ENCODE measurements at places on chromosomes 6 and 20.
A peak's percentile ranks its signal among the peaks of the same experiment; 100 is the strongest.

DNA sequence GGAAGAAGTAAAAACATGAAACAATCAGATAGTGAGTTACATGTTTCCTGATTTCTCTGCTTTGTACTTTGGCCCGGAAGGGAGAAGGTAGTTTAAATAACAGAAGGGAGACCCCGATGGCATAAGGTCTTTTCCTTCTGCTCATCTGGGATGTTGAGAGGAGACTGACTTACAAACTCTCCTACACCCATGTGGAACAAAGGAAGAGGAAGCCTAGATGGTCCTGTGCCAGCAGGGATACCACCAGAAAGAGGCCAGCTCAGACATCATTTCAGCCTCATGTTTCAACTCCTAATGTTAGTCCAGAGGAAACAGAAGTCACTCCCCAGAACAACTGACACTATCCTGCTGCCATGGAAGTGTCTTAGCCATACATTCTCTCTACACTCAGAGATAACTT lies 250.7 kb upstream of the NOX3 start:
- no peak for DNase-seq

DNA sequence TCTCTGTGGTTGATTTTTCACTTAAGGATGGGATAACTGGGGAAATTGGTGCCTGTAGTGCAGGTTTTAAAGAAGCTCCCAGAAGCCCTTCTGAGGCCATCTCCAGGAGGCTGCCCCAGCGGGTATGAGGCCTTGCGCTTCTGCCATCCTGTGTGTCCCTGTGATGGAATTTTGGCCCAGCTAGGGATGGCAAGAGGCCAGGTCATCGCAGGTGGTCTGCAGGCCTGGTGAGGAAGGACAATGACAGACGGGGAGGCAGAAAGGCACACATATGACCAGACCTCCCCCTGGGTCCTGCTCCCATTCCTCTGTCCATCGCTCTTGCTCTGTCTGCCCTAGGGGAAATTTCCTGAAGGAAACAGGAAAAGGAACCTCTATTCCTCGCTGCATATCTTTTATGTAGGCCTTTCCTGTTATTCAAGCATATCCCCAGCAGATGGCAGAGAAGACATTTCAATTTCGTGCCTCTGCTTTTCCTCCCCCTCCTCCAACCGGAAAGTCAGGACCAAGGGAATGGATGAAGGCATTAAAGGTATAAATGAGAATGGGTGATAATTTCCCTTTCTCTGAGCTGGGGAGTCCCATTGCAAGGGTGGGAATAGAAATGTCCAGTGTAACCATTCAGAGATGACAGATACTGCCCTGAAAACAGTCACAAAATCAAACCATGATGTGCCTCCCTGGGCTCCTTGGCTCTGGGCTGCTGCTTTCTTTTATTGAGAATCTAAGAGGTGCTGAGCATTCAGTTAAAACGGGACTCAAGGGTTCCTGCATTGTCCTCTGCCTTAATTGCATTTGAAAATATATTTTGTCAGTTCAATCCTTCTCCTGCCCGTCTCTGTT lies 17.6 kb upstream of the HLA-F start:
- DNase-seq = peak; percentile 33

GRCh38 chr20:44990957-44991356 lies 24.6 kb downstream of the STK4 start:
- DNase-seq = no peak

GRCh38 chr20:36856691-36857635 lies 19.0 kb upstream of the TLDC2 start:
- no peak for DNase-seq

GRCh38 chr6:67880939-67881705 lies 754.0 kb upstream of the ADGRB3 start:
- no peak for DNase-seq

- no peak for DNase-seq
Measured at GRCh38 chr20:14576196-14576877, 238.9 kb upstream of the FLRT3 start.
